CD4-positive, alpha-beta T cell treated with Interleukin-4 for 1 hour (primary cell): ENCODE measurements at places on chromosomes 5 and 9.

- DNase-seq: no peak
These were observed 67.0 kb downstream of the PTTG1 start for GRCh38 chr5:160488394-160489325.

DNA sequence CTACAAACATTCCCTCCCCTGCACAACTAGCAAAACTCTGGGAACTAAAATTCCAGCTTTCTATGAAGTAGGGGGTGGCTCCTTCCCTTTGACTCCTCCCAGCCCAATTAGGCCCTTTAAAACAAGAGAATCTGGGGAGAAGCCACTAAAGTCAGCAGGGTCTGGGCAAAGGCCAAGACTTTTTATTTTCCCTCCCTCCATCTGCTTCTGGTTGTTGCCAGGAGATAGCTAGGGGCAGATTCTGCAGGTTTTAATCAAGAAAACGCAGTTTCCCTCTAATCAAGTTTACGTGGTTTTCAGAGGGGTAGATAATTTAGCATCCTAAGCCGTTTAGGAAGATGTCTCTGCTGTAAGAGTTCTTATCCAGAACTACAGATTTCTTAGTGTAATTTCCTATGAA lies 114.5 kb upstream of the CDH6 start:
- no peak for DNase-seq

- DNase-seq: no peak
These were observed 335.8 kb upstream of the DAB2 start for GRCh38 chr5:39760385-39761198.

DNA sequence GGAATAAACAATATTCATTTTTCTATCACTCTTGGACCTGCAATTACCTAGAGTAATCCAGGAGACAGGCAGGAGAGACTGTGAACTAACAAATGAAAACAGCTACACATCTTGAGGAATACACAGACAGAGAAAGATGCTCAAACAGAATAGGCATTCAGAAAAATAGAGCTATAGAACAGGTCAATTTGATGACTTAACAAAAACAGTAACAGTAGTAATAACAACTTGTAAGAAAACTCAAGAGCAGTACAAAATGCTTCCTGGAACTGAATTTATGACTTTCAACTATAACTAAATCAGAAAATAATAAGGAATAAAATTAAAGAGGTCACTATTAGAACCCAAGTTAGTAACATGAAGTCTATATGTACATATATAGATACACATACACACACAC lies 579.3 kb downstream of the TLR4 start:
- DNase-seq: no peak

GRCh38 chr5:56737002-56737621 lies 78.2 kb upstream of the MAP3K1 start:
- no peak for DNase-seq

DNA sequence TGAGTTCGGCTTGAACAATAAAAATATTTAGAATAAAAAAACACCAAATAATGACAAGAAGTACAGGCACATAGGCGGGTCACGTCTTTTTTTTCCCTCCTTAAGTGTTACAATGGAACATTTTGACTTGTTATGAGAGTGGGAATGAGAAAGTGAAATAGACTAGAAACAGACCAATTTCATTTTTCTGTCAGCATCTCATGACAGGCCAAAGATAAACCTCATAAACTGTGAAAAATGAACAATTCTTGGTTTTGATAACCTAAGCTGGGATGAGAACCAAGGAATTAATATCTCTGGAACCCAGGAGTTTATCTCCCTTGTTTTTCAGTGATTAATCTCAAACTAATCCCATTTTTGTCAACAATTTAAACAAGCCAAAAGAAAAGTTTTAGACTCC lies 299.5 kb downstream of the SLIT3 start:
- no peak for DNase-seq

DNA sequence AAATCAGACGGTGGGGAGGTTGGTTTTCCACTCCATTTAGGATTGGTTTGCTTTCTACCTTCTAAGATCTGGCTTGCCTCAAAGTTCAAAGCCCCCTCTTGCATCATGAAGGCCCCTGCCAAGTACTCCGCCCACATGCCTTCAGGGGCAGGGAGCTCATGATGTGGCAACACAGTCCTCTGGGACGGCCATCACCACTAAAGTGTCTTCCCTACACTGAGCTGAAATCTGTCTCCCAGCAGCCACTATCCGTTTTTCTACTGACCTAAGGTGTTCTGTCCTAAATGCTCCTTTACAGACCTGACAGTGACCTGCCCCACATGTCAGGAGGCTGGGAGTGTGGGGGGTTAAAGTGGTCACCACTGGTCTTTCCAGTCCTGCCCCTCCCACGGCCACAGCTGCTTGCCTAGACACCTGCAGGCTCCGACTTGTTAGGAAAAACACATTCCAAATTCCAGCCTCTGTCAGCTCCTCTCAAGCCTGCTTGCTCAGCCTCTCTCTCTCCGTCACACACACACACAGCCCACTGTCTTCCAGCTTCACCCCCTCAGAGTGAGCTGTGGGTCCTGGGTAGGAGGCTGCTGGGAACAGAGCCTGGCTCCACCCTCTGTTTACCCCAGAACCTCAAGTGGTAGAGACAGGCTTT lies 44.9 kb downstream of the SHB start:
- no peak for DNase-seq

GRCh38 chr5:126976520-126977172 lies 53.7 kb downstream of the MARCHF3 start:
- no peak for DNase-seq
